Activated naive CD4-positive, alpha-beta T cell treated with Interleukin-2 at 50 U/mL for 16 hours (primary cell): ENCODE measurements at places on chromosomes 3 and 15.
A peak's percentile ranks its signal among the peaks of the same experiment; 100 is the strongest.

DNA sequence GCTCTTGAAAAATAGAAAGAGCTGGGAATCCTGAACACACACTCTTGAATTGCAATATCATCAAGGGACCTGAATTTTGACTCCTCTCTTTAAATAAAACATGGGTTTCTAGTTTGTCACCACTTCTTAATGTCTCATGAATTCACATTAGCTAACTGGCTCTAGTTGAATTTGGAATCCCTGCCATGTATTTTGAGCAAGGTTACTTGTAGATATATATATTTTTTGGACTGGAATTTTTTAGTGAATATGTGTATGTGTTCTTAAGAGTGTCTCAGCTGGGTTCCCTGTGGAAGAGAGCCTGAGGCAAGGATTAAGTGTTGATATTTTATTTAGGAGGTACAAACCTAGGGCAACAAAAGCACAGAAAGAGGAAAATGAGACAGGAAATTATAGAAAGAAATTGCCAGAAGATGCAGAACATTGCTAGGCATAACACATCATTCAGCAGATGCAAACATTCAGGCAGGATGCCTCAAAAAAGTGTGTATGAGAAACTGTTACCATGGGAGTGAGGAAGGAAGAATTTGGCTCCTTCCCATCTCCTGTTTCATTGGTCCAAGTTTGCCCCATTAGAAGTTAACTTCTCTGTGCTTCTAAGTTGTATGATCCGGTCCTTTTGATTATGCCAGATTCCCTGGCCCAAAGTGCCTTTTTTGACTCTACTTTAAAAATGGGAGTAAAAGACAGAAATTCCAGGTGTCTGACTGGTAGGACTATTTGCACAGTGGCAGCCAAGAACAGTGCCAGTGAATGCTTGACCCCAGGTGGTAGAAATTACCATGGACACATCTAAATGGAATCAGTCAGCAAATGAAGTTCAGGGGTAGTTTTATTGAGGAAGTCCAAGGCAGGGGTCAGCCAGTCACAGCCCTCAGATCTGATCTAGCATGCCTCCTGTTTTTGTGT is 253.7 kb upstream of the TGFBR2 start:
- DNase-seq = no peak

DNA sequence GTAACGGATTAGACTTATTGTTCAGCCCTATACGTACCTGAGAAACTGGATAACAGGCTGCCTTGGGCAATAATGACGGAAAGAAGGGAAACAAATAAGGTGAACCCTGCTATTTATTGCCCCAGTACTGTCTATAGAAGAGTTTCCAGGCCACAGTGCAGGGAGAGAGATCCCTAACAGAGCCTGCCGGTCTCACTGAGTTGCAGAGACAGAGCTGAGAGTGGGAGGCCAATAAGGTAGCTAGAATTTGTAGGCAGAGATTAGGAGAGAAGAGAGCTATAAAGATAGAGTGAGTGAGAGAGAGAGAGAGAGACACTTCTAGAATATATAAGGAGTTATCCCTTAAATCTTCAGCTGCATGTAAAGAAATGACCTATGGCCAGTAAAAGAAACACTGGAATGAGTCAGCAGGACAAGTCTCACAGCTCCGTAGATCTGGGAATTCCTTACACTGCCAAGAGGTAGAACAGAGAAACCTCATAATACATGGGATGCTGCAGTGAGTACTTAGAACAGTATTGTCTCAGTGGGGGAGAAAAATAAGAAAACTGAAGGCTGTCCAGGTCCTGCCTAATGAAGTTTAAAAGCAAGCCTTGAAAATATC is 51.8 kb downstream of the ST3GAL6 start:
- DNase-seq = no peak

GRCh38 chr15:75565062-75565970 is 13.8 kb downstream of the PTPN9 start:
- no peak for DNase-seq

DNA sequence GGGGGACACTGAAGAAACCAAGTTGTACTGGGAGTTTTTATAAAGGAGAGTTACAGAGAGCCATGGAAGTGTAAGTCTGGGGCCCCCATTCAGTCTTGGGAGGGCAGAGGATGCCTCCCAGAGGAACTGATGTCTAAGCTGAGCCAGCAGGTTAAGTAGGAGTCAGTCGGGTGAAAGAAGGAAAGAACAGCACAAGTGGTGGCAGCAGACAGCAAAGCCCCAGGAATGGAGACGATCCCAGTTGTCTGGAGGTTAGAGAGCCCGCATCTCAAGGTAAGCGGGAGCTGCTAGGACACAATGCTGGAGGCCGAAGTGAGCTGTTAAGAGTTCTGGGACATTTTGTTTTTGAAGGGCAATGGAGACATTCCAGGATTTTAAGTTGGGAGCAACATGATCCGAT is 88.8 kb downstream of the TAMM41 start:
- DNase-seq = no peak

DNA sequence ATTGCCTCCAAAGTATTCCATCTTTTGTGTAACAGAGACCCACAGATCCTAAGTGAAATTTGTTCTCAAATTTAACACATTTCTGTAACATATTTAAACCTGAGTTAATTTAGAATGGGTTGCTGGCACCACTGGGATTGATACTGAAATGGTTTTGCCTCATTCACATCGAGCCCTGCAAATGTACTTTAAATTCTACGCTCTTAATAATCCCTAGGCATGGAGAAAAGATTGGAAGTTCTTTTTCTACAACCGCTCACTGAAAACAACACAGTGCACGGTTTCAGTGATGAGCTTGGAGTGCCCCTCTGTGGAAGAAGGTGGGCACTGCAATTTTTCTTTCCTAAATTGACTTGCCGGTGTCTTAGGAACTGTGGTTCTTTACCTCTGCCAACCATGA is 109.9 kb upstream of the ATP11B start:
- peak; percentile 61 for DNase-seq

DNA sequence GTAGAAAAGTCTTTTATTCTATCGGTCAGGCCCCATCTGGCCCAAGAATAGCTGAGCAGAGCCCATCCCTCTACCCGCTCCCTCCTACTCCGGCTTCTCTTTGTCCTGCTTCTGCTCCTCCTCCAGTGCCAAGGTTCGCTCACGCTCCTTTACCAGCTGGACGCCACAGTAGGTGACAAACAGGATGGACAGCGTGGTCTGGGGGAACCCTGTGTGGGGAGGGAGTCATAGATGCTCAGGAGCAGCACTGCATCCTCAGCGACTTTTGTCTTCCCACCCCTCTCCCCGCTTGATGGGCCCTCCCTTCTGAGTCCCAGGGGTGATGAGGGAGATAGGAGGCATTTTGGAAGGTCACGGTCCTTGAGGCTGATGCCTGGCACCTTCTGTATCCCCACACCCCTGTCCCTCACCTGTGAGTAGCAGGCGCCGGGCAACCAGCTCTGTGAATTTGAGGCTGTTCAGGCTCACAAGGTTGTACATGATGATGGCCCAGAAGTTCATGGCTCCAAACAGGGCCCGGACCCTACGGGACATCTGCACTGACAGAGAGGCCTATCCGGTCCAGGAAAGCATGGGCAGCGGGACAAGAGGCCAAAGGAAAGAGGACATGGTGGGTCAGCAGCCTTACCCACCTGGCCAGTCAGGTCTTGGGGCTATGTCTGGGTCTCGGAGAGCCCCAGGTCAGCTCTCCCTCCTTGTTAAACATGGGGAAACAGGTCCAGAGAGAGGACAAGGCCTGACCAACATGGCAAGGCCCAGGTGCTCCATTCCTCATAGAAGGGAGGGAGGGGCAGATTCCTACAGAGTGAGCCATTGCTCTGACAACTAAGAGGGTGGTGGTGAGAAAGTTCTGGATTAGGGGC is 7.6 kb downstream of the KLHL40 start:
- no peak for DNase-seq

DNA sequence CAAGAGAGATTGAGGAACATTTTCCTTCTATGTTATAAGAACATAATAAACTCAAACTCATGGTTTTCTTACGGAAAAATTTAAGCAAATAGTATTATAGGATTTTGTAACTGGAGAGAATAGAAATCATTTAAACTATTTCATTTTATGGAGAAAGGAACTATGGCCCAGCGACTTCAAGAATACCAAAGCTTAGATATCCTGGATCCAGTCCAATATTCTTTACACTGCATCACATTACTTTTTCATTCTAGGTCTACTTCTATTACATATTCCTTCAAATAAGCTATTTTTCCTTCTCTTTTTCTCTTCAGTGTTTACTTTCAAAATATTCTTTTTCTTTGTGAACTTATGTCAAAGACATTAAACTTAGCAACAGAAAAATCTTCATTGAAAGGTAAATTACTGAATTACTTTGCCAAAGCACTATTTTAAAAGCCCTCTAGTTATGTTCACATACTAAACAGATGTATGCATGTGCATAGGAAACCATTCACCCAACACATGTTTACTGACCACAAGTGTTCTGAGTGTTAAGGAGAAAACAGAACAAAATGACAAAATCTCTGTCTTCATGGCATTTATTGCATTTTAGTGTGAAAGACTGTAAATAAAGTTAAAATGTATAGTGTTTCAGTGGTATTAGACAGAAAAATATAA is 20.4 kb downstream of the KPNA4 start:
- no peak for DNase-seq

GRCh38 chr3:175267121-175267531 is 408.0 kb downstream of the NAALADL2 start:
- no peak for DNase-seq

GRCh38 chr3:45440562-45440961 is 52.2 kb downstream of the LARS2 start:
- DNase-seq = no peak

GRCh38 chr3:183265834-183266417 is 12.9 kb downstream of the B3GNT5 start:
- DNase-seq = peak; percentile 46

- DNase-seq = no peak
Measured at GRCh38 chr3:170437696-170438407, 19.2 kb downstream of the CLDN11 start.

DNA sequence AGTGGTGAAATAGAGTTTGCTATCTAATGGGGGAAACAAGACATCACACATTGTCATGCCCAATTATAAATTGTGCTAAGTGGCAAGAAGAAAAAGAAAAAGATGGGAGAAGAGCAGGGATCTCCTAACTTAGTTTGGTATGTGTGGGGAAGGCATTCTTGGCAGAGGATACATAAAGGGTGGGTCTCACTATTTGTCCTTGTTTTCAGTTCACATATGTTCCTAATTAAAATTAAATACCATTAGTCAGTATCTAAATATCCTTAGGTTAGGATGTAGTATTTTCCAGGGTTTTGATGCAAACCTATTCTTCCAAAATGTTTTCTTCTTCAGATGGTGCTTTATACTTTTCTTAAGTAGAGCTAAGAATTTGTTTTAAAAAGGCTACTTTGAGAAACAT is 173.7 kb downstream of the B3GALNT1 start:
- no peak for DNase-seq

- peak; percentile 51 for DNase-seq
Measured at GRCh38 chr15:78035321-78035751, 42.2 kb downstream of the TBC1D2B start.

- no peak for DNase-seq
Measured at GRCh38 chr15:61621146-61621545, 392.0 kb upstream of the RORA start.

DNA sequence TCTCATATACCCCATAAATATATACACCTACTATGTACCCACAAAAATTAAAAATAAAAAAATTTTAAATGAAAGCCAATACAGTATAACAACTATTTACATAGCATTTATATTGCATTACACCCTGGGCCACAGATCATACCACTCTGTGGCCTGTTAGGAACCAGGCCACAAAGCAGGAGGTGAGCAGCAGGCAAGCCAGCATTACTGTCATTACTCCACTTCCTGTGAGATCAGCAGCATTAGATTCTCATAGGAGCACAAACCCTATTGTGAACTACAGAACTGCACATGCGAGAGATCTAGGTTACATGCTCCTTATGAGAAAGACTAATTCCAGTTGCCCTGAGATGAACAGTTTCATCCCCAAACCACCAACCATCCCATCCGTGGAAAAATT is 17.4 kb downstream of the FILIP1L start:
- no peak for DNase-seq

DNA sequence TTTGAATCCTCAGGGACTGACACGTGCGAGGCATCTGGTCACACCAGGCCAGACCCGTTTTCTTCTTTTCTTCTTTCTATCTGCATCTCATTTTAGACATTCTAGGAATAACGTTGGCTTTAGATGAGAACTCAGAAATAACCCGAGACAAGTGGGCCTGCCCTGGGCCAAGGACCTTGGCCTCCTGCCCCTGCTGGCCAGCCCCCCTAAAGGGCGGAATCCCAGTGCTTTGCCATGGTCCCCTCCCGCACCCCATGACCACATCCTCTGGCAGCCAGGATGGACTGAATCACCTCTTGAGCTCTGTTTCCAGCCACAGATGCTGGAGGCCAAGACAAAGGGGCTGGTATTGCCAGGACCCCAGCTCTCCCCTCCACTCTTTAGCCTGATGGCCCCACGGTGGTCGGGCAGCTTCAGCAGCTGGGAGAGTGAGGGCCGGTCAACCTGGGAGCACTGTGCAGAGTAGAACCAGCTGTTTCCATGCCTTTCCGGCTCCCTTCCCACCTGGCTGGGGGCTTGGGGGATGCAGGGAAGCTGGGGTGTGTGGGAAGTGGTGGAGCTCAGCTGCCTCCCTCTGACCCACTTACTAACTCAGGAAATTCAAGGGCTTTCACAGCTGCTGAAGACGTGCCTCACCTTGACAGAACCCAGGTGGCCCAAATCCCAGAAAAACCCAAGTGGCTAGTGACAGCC is 190.9 kb downstream of the FAM43A start:
- no peak for DNase-seq

DNA sequence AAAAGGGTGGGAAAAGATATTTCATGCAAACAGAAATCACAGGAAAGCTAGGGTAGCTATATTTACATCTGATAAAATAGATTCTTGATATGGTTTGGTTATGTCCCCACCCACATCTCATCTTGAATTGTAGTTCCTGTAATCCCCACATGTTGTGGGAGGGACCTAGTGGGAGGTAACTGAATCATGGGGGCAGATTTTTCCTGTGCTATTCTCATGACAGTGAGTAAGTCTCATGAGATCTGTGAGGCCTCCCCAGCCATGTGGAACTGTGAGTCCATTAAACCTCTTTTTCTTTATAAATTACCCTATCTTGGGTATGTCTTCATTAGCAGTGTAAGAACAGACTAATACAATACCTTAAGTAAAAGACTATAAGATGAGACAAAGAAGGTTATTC is 558.1 kb downstream of the RSL24D1 start:
- no peak for DNase-seq

GRCh38 chr3:11322931-11323330 is 50.7 kb downstream of the ATG7 start:
- DNase-seq = no peak
